ENCODE measurements at places on chromosomes 12 and 14.
A peak's percentile ranks its signal among the peaks of the same experiment; 100 is the strongest.

DNA sequence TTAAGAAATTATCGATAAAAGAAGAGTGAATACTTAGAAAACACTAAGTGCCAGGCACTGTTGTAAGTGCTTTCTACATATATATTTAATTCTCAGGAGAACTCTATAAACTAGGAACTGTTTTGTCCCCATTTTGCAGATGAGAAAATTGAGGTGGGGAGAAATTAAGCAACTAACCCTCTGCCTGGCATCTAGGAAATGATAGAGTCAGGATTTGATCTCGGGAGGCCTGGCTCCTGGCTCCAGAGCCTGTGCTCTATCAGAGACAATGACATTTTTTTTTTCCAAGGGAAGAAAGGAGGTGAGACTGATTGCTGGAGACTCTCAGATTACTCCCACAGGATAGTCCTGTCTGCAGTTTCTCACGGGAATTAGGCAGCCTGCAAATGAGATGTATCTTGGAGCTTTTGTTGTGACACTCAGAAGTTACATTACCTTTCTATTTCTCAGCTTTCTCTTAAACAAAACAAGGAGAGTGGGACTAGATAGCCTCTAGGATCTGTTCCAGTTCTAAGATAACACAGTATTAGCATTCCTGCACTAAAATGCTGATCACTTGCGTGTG, 1.4 kb upstream of the FAM234B start:
- no peak for DNase-seq

- DNase-seq: peak; percentile 87
Observed at GRCh38 chr12:115149685-115150378, 465.9 kb upstream of the TBX3 start.

GRCh38 chr14:71117839-71118743, 210.8 kb downstream of the PCNX1 start:
- DNase-seq: no peak

DNA sequence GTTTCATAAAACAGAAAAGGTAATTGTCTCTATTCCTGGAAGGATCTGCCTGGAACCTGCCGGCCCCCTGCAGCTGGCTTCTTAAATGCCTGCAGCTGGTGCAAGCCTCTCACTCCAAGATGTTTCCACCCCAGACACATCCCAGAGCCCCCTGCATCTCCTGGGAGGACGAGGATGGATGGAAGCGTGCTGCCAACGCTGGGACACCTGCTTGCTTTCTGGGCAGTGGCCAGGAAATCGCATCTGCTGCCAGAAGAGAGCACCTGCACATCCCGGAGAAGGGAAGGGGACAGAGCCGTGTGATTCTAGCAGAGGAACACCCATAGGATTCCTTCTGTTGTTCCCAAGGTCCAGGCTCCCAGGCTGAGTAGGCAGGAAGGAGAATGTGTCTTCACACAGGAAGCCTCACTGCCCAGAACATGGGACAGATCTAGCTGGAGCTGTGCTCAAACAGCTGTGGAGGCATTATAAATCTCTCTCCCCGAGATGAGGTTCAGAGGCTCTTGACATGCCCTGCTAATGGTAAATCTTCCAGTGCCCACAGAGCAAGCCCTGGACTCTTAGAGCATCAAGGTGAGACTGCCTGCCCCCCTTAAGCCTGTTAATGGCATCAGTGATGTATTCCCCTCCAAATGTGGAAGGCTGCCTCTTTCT, 138.8 kb upstream of the MAP1LC3B2 start:
- no peak for DNase-seq

- no peak for DNase-seq
Observed at GRCh38 chr12:120406069-120406468, 31.8 kb upstream of the COX6A1 start.

- DNase-seq: no peak
Observed at GRCh38 chr14:49895480-49895879, 2.6 kb downstream of the ARF6 start.

GRCh38 chr12:94140556-94140955, 7.8 kb upstream of the PLXNC1 start:
- DNase-seq: no peak

DNA sequence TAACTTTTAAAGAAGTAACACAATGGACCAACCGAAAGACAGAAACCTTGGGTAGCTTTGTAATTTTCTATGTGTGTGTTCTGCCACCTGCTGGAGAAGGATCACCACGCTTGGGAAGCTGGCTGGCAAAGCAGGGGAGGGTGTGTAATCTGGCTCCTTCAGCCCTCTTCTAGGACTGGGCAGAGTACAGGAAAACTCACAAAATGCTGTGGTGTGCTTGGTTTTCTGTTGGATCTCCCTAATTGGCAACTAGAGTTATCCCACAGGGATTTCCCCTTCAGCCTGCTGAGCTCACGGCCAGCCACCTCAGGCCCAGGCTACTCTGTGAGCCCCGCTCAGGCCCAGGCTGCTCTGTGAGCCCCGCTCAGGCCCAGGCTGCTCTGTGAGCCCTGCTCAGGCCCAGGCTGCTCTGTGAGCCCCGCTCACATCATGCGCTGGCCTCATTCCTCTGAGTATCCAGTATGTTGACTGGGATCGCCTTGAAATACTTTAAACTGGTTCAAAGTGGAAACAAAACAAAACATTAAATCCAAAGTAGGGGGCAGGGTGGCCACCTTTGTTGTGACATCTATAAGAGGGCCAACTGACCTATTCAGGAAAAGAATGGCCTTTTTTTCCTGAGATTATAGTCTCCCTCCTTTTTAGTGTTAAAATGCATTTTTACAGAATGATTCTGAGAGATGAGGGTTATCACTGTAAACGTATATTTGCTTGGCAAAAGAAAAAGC, 52.0 kb upstream of the RNU6-8 start:
- DNase-seq: no peak

GRCh38 chr12:120039711-120040110, 50.7 kb downstream of the BICDL1 start:
- no peak for DNase-seq

GRCh38 chr12:89655841-89656240, 52.8 kb downstream of the ATP2B1 start:
- DNase-seq: no peak

DNA sequence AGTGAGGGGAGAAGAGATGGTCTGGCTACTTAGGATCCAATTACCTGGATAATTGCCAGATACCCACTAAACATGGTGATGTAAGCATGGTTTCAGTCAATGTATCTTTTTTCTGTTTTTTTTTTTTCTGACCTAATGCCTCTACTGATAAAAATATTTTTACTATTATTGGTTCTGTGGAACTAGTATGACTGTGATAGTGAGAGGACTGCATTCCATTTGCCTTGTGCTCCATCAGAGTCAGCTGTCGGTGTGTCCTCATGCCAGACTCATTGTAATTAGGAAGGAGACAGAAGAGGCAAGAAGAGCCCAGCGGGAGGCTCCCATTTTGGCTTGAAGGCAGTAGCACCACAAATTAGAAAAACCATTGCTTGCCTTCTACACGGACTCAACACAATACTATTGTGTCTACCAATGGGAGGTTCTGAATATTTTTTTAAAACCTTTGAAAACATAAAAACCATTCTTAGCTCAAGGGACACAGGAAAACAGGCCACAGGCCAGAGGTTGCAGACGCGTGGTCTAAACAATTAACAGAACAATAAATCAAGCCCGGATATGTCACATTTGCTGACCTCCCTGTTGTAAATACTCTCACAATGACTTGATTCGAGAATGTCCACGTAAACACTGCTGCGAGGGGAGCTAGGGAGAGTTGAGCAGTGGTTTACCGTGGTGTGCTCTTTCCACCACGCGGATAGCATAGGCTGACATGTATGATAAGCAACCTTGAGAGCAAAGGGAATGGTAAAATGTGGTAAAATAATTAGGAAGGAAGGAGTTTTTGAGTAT, 13.5 kb upstream of the DCP1B start:
- DNase-seq: no peak

DNA sequence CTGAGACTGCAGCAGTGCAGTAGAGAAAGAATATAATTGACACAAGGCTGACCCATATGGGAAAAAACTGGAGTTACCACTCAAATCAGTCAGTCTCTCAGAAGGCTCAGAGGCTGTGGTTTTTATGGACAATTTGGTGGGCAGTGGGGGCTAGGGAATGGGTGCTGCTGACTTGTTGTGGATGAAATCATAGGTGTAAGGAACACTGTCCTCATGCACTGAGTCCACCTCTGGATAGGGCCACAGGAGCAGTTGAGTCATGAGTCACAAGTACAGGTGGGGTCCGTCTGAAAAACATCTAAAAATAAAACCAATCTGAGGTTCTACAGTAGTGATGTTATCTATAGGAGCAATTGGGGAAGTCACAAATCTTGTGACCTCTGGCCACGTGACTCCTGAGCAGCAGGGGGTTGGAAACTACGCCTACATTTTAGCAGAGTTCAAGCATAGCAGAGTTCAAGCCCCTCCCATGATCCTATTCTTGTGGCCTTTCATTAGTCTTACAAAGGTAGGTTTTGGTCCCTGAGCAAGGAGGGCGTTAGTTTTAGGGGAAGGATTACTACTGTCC, 18.1 kb upstream of the SGPP1 start:
- no peak for DNase-seq

DNA sequence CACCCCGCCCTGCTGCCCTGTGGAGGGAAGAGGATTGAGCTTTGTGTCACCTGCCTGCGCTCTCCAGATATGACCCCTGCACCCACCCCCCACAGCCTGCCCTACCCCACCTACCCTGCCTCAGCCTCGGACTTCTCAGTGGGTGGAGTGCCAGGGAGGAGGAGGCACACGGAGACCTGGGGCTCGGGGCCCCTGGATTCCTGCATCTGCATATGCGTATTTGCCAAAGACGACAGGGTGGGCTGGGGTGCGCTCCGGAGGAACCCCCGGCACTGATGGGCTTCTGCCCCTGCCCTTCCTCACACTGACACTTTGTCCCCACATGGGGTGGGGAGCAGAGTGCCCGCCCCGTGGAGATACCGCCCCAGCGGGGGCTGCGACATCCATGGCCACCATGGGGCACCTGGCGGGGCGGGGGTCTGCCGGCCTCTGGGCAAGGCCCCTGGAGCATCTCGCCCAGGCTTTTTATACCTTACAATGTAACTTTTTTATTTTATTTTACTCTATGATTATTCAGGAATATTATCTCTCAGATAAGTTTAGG, 206.0 kb downstream of the TSPAN9 start:
- no peak for DNase-seq

DNA sequence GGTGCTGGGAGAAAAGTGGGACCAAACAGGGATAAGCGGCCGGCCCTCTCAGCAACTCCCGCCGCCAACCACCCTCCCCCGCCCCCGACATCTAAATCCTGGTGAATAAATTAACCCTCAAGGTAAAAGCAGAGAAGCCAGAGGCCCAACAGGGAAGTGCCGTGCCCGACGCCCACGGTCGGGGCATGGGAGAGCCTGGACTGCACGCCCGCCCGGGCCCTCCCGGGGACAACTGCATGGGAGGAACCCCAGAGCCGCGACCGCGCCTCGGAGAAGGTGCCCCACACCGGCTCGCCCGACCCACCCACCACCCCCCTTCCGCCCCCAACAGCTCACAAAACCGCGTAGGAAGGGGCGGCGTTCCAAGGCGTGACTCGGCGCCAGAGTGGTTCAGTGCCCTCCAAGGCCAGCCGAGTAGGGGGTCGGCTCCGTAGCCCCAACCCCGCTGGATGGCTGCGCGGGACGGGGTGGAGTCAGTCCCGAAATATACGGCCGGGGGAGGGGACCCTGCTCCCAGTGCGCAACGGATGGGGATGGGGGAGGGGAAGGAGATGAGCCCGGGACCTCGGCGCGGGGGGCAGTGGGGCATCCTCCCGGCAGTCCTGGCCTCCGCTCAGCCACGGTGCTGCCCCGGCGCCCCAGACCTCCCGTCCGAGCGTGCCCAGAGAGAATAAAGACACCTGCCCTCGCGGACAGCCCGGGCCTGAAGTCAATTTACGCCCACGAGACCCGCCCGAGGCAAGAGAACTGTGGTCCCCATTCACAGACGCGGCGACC, 732 bp downstream of the SLC25A29 start:
- no peak for DNase-seq

DNA sequence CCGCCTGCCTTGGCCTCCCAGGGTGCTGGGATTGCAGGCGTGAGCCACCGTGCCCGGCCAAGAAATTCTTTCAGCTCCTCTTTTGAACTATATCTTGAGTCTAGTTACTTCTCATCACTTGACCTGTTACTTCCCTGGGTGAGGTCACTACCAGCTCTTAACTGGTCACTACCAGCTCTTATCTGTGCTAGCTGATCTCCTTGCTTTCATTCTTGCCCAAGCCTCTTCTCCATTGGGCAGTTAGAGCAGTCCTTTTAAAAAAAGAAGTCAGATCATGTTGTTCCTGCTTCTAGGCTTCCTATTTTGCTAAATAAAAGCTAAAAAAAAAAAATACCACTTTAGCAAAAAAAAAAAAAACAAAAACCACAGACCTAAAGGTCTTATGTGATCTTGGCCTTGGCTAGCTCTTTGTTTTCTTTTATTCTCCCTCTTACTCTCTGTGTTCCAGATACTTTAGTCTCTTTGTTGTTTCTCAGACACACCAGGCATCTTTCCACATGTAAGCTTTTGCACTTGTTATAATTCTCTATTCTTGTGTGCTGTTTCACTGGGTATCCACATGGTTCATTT, 63.5 kb downstream of the RAD51B start:
- DNase-seq: no peak

- no peak for DNase-seq
Observed at GRCh38 chr12:52026263-52026662, 19.5 kb downstream of the TAMALIN start.

GRCh38 chr12:104501660-104502059, 44.9 kb downstream of the CHST11 start:
- DNase-seq: no peak

DNA sequence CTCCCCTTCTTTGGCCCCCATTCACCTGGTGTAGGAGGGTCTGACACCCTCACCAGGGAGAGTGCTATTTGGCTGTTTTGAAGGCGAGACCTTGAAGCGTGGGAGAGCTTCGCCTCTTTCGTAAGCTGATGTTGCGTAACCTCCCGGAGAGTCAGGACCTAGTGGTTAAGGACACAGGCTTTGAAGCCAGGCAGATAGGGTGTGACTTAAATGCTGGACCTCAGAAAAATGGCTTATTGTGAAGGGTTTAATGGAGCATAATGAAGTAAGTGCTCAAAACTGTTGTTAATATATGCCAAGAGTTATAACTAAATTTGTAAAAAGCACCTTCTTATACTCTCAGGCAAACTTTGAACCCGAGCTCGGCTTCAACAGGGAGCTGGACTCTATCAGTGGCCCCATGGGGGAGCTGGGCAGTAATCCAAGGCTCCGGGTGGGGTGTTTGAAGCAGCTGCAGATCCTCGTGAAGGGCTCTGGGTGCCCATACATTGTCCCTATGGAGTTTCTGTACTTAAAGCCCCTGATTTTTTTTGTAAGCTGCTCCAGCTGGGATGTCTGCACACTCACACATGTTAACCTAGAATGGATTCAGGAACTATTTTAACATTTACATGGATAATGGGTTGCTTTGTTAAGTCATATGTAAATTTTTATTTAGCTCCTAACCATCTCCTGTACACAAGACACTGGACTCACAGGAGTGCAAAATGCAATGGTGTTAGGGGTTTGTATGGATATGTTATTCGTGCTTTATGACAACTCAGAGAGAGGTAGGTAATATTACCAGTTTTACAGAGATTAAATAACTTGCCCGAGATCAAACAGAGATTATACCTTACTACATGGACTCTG, 26.0 kb downstream of the PPFIBP1 start:
- peak; percentile 93 for DNase-seq
